ENCODE measurements at places on chromosomes 1 and 21.

- no peak for DNase-seq
Observed at GRCh38 chr1:223545343-223545742, 120.2 kb downstream of the CAPN8 start.

- no peak for DNase-seq
Observed at GRCh38 chr1:230231774-230232145, 164.7 kb downstream of the GALNT2 start.

- DNase-seq: no peak
Observed at GRCh38 chr1:222785529-222785928, 29.3 kb upstream of the DISP1 start.

DNA sequence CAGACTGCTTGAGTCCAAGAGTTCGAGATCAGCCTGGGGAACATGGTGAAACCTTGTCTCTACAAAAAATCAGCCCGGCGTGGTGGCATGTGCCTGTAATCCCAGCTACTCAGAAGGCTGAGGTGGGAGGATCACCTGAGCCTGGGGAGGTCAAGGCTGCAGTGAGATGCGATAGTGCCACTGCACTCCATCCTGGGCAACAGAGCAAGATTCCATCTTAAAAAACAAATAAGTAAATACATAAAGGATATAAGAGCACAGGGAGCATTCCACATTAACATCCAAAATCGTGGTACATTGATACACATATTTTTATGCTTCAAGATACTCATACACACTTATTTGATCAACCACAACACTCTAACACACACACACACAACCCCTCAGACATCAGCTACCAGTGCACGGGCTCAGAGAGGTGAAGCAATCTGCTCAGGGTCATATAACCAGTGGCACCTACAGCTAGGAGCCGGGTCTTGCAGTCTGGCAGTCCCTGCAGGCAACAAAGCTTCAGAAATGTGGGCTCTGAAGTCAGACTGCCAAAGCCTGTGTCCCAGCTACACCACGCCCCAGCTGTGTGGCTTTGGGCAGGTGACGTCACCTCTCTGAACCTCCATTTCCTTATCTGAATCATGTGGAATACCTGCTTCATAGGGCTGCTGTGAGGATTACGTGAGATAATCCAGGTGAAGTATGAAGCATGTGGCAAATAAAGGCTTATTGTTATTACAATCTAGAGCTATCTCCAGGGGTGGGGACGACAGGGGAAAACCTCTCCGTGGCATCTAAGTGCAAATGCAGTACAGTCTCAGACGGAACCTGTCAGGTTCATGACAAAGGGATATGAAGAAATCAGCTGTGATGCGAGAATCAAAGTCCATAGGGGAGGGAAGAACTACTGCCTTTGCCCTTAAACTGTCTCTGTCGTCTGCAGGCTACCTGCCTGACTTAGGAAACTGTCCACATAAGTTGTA, 4.8 kb upstream of the CRYBG2 start:
- DNase-seq: no peak

- peak; percentile 23 for DNase-seq
Observed at GRCh38 chr1:68051475-68051874, 1.0 kb upstream of the DIRAS3 start.

GRCh38 chr1:221532071-221532773, 209.7 kb downstream of the DUSP10 start:
- DNase-seq: no peak

GRCh38 chr1:89672489-89673183, 39.7 kb downstream of the LRRC8C start:
- no peak for DNase-seq

GRCh38 chr21:17602874-17603273, 9.8 kb downstream of the BTG3 start:
- no peak for DNase-seq

DNA sequence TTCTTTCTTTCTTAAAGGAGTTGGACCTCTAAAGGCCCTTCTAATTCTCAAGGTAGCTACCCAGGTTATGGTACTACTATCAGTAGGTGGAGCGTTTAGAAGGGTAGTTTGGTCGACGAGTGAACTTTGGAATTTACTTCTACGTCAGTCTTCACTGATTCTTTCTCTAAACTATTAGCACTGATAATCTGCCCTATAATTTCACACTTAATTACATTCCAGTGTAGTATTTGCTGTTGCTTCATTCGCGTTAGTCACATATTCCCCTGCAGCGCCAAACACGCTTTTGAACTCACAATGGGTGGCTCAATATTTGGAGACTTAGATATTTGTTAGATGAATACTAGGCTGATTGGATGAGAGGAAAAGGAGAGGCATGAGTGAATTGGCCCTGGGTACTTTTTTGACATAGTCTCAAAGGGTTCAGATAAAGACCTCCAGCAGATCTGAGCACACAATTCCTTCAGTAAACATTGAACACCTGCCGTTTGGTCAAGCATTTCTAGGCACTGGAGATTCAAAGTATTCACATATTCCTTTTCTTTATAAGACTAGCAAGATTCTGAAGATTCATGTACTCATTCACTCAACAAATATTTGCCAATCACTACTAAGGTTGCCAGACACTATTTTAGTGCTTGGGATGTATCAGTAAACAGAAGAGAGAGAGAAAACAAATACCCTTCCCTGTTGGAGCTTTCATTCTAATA, 929 bp upstream of the FOXJ3 start:
- DNase-seq: no peak

DNA sequence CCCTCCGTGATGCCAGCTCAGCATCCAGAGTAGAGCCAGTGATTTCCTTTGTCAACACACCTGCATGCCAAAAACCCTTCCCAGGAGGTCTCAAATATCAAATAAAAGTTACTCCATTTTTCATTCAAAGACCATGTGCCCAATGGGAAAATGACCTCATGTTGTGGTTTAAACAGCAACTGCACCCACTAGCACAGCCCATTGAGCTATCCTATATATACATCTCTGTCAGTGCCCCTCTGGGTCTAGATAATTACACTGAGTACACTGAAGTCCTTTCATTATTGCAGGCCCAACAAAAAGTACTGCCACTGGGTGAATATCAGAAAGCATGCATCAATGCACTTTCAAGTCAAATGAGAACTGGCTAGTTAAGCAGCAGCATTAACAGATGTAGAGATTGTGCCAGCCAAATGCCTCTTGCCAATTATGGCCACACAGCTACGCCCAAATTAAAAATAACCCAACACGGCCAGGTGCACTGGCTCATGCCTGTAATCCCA, 117.7 kb downstream of the SLC45A1 start:
- DNase-seq: no peak

DNA sequence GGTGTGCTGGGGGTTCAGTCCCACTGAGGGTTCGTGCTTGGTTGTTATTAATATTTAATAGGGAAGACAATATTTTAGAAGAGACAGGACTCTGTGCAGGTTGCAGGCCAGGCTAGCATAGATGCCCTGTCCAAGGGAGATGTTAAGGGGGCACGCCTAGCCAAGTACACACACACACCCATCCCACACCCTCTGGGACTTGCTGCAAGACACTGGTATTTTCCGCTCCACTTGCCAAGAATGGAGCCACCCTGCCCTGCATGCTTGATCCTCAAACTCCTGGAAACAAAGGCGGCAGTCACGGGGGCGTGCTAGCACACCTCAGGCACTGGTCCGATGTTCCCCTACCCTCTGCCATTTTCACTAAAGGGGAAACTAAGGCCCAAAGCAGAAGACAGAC, 99.1 kb downstream of the MRPL37 start:
- DNase-seq: no peak

- DNase-seq: no peak
Observed at GRCh38 chr1:221522529-221522940, 219.4 kb downstream of the DUSP10 start.

DNA sequence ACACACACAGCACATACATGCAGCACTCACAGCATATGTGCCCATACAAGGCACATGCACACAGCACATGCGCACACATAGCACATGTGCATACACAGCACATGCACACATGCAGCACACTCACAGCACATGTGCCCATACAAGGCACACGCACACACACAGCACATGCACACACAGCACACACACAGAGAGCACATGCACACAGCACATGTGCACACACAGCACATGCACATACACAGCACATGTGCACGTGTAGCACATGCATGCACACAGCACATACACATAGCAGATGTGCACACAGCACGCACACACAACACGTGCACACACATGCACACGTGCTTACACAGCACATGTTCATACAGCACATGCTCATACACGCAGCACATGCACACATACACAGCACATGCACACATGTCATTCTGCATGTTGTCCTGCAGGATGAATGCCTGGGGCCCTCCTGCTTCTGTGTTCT, 48.1 kb downstream of the PCNT start:
- no peak for DNase-seq

GRCh38 chr1:93738075-93738622, 56.5 kb upstream of the BCAR3 start:
- DNase-seq: no peak

DNA sequence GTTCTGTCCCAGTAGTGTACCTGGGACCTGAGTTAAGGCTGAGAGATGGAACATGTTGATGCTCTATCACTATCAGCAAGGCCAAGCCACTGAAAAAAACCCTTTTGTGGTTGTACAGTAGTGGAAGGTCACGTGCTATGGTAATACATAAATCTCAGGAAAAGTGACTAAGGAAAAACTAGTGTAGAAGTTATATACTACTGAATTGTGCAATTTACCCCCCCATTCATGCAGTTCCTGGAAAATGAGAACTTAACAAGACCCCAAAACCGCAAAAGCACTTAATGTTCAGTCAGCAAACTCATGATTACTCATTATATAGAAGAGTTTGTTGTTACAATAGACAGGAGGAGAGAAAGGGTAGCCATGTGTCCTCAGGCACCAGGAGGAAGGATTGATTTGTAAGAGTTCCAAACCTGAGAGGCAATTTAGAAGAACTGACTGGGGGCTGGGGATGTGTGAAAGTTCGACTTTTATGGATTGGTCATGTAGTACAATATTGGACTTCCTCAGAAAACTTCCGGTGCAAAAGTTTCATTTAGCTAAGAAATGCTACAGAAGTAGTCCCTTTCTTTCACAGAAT, 91.6 kb downstream of the RGL1 start:
- no peak for DNase-seq

Data from DMS 273 treated with DMSO at 0.1 percent for 48 hours (cell line).